Sigmoid colon (tissue), 7 donors: ENCODE measurements at places on chromosomes 1 and 21. TPM values are rescaled to one million over a fixed set of nuclear protein-coding genes. Genes with fewer than 3 reads are reported as not detected.

DNA sequence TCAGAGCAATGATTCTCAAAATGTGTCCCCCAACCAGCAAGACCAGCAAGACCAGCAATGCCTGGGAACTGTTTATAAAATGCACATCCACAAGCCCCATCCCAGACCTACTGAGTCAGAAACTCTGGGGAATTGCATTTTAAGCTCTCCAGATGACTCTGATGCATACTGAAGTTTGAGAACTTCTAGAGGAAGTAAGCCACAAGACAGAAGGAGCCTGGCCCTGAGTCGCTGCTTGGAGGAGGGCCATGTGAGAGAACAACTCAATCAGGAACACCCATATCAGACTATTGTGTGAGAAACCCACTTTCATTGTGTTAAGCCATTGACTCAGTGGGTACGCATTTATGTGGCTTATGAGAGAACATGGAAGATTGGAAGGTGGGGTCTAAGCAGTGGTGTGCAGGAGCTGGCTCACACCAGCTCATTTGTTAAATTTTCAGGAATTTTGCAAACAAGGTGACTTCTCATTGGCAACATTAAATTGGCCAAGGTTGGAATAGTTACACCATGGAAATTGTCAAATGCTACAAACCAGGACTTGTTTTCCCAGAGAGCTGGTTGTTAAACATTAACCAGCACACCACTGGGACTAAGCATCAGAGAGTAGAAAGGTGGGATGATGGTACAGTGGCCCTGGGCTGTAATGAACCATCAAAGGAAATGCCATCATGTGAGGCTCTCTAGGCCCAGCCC lies 38.9 kb downstream of the ATP1A1 start:
- DNase-seq, result no peak

DNA sequence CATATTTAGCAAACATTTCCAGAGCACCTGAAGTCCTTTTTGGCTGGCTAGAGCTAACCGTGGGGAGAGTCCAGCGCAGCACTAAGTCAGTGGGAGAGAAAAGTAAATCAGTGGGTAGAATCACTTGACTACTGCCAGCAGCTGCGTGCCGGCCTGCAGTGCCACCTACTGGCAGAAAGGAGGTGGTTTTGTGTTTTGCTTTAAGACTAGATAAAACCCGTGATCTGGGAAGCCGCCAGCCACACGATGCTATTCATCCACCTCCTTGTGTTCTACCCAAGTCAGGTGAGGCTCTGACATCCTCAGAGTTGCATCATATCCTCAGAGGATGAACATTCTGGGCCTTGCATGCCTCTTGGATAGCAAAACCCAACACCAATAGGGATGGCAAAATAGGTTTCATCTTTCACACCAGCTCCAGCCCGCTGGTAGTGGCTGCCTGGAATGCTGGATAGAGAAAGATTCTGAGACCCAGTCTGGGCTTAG lies 14.1 kb upstream of the HEYL start:
- DNase-seq, result peak; percentile 93

DNA sequence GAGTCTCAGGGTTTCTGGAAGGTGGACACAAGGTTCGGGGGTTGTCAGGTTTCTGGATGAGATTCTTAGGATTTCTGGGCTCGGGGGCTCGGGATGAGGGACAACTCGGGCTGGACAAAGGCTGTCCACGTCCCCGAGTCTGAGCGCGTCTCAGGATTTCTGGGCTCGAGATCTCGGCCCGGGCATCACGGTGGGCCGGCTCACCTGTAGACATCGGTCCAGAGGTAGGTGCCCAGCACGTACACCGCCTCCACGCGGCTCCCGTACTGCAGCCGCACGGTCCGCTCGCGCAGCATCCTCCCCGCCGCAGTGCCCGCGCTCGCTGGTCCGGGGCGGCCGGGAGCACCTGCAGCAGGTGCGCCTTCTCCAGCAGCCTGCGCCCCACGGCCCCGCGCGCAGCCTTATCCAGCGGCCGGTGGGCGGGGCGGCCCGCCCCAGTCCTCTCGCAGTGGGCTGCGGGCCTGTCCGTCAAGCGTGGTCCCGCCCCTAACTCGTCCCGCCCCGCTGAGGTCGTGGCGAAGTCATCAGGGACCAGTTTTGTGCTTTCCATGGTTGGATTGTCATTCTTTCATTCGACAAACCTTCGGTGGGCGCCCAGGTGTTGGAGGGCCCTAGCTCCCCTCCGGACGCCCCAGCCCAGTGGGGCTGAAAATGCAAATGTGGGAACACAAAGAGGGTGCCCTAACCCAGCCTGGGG lies at the start of gene PADI2:
Gene PADI2, minus strand, starts transcription at position 376 of the 697 bp plus-strand sequence. Its CDS starts 80 bp downstream, at position 296.
- no peak for DNase-seq

GRCh38 chr1:51417496-51418383 lies 87.4 kb upstream of the TTC39A start:
- no peak for DNase-seq

DNA sequence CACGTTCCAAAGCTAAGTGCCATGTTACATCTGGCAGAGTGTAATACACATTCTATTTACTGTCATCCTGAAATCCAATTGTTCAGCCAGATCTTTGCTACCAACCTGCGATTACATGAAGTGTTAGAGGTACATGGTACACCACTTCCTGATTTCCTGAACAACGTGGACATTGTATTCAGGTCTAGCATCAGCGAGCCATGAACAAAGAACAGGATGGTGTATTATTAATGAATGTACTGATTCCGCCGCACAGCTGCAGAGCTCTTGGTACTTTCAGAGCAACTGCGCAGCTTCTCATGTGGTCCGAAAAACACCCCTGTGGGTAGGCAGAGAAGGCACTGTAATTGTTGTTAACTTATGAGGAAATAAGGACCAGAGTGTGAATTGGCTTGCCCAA lies 511.4 kb downstream of the AJAP1 start:
- DNase-seq, result no peak

Gene HCRTR1
- not detected for total RNA-seq

Gene SPATA46
- not detected for total RNA-seq
